ENCODE measurements at places on chromosomes 1 and 21.
A peak's percentile ranks its signal among the peaks of the same experiment; 100 is the strongest.

DNA sequence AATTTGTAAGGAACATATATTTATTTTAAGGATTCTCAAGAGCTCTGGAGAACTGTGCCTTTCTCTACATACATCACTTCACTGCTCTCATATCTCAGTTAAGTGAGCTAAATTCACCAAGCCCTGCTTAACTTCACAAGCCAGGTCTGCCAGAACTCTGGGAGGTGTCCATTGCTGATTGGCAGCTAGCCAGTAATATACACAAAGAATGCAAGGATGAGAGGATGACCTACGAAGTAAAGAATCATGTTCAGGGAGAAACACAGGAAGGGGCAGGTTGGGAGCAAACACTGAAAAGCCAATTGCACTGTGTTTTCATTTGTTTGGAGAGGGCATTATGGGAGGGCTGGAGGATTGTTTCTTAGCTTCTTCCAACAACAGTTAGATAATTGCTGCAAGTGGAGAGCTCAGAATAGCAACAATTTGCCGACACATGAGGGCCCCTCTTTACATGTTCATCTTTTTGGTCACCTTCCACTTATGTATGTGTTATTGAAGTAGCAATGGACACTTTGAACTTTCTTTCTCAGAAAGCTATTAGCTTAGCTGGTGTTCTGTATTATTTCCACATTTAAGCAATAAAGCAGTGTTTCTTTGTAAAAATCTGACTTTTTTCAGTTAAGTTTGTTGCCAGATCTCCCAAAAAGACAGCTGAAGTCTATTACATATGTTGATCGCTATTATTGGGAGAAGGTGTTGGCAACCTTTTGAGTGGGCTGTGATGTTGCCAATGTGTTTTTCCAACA, 254.8 kb downstream of the LTN1 start:
- DNase-seq, result peak; percentile 70

DNA sequence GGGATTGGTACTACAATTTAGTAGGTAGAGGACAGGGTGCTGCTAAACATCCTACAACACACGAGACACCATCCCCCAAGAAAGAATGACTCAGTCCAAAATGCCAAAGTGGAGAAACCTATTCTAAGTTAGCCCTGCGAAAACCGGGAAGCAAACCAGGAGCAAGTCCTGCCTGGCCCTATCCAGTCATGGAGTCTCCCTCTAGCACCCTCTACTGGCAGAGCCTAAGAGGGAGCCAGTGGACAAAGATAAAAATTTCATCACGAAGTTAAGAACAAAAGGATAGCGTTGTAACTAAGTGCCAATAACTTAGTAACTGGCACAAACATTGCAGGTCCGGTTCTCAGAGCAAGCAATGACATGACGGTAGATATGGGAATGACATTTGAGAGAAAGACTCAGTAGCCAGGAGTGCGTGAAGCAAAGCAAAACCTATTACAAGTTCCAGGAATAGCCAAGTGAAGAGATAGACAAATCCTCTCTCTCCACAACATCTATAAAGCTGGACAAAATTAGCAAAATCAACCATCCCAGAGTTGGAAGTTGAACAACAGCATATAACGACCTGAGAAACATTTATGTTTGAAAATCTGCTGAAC, 383.5 kb downstream of the OMA1 start:
- DNase-seq, result peak; percentile 70

DNA sequence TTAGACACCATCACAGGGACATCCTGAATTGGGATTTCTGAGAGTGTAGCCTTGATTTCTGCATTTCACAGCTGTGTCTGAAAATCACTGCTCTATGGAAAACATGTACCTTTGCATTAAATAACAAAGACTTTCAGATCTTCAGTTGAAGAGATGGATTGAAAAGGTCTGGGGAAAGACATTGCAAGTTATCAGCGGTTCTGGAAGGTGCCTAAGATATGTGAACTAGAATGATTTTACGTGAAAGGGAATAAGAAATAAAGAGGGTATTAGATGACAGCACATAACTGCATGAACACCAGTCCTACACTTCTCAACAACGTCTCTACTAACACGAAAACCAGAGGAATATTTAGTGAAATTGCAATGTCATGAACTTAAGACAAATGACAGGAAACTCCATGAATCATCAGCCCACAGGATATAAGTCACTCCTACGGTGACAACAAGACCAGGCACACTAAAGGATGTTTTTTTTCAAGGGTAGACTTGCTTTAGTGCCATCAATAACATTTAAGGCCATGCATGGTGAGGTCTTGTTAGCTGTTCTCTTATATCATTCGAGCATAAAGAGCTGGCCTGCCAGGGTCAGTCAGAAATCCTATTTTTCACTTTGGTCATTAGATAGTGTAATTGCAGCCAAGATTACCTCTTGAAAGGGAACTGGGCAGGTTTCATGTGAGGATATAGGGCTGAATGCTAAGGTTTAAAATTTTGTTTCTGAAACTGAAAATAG, 283.1 kb downstream of the GRIK1 start:
- DNase-seq, result peak; percentile 86

DNA sequence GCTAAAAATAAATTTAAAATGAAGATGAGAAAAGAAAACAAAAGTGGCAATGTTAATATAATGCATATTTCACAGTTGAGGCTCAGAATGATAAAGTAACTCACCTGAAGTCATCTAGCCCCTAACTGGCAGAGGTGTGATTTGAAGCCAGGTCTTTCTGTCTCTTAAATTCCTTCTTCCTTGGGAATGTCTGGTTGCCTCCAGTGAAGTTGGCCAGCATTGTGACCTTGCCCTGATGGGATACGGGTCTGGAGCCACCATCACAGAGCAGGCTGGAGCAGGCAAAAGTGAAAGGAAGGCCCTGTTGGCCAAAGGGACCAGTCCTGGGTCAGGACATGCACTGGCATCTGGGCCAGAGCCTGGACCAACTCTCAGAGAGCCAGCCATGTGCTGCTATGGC, 111.7 kb downstream of the EPHB2 start:
- DNase-seq, result no peak

DNA sequence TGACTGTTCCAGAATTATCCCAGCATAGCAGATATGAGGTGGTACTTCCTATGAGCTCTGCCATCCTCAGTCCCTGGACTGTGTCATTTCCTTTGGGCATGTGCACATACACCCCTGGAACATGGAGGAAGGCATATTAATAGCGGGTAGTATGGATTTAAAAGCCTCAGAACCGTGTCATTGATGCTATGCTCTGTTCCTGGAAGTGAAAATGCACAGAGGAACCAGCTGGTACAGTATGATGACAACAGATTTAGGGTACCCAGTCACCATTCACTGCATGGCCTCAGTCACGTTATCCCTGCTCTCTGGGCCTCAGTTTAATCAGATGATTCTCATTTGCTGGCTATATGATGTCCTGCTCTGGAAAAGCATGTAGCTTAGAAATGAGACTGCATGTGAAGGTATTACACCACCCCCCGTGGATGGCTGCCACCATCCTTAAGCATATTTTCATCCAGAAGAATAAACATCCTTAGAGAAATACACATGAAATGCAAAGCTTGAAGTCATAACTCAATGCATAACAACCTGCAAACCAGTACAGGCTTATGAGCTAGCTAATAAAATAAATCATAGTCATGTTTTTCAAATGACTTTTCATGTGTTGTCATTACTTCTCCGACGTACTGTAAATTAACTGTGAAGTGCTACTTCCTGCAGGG, 37.8 kb downstream of the SETD4 start:
- peak; percentile 53 for DNase-seq

GRCh38 chr1:18599086-18599485, 31.6 kb upstream of the PAX7 start:
- no peak for DNase-seq

DNA sequence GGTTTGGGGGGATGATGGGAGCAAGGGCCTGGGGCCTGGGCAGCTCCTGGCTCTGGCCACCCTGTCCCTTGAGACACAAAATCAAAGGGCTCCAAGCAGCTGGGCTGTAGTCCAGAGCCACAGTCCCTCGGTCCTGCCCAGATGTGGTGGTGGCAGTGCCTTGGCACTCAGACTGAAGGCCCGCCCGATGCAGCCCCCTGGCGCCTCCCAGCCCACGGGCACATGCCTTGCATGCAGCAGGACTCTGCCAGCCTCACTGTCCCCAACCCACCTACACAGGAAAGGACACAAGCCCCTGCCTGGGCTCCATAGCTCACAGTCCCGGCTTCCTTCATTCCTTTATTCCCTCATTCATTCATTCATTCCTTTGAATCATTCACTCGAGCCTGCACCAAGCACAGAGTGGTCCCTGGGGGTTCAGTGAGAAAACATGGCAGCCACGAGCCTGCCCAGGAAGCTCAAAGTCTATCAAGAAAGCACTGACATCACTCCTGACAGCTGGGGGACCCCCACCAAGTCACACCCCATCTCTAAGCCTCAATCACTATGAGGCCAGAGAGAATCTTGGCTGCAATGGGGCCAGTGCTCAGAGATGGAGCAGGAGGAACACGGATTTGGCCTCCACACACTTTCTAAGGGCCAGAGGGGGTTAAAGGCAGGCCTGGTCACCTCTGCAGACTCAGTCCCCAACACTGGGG, 5.8 kb downstream of the SDC3 start:
- DNase-seq, result no peak

Data from fibroblast of skin of right quadriceps (primary cell).